ENCODE measurements at places on chromosomes 3 and 15.

DNA sequence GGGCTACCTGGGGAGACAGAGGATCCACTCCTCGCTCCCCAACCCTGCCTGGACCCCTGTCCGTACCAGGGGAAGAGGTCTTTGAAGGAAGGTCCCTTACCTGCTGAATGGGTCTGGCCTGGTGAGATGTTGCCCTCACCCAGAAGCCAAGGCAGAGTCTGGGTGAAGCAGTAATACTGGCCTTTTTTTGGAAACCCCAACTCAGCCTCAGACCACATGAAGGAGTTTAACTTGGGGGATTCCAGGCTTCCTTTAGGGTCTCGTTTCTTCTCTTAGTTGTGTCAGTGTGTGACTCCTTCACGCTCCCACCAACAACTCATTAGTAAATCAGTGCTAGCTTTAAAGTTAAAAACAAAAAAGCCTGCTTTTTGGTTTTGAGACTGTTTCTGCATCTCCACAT, 45.6 kb downstream of the RTP1 start:
- no peak for DNase-seq

DNA sequence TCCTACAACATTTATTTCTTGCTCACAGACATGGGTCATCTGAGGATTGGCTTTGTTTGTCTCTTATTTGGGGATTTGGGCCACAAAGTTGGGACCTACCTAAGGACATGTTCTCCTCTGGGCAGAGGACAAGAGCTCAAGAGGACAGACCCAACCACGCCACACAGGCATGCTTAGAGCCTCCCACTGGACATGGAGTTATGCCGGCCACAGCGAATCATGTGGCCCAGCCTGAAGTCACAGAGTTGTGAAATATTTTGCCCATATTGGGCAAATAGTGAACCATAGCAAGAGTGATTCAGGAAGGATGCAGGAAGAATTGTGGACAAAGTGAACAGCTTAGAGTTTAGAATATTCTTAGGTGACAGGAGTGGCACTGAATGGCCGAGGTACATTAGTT, 9.9 kb downstream of the TRAK1 start:
- no peak for DNase-seq

DNA sequence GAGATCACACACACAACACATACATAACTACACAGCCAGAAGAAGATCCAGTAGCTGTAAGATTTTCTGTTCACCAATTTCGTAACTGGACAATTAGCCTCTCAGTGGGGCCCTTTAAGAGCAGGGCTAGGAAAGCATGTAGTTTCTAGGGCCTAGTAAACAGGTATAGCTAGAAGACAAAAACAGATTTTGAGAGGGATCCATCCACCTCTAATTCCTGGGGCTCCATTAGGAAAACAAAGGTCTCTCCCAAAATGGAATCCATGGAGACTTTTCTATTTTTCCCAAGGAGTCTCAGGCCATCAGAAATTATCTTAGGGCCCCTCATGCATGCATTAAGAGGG, 10.5 kb downstream of the KIF15 start:
- DNase-seq, result no peak

DNA sequence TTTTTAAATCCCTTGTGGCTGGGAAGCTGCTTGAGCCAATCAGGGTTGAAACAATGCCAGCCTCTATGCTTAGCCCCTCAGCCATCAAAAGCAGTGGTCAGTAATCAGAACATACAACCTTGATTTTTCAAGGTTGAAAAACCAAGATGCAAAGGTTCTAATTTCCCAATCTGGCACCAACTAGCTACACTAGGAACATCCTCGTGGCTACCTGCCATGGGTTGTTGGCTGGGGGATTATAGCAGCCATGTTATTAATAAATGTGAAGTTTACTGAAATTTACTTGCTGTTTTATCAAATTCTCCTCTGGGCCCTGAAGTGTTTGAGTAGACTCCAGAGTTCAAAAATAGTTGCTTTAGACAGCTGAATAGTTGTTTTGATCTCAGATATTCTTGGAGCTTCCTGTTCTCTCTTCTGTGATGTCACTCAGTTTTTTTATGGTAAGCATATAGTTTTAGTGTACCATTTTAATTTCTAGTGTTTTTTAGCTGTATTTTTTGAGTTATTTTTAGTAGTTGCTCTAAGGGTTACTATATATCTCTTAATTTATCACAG, 31.9 kb downstream of the PCCB start:
- no peak for DNase-seq

GRCh38 chr3:18099611-18100010, 325.5 kb downstream of the SATB1 start:
- no peak for DNase-seq

DNA sequence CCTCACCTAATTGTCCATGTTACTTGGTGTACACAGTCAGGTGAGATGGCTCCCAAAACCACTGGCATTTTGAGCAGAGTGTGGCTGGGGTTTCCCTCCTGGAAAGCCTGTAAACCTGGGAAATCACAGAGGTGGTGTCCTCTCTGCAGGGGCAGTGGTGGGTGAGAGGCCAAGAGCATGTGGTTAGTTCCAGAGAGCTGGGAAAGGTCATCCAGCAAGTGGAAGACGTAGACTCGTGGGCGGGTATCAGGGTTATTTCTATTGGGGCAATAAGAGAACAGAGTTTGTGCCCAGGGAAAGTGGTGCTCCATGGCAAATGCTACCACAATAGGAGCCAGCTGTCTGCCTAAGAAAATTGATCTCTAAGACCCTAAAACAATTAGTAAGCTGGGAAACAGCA, 44.6 kb upstream of the LIMD1 start:
- no peak for DNase-seq

DNA sequence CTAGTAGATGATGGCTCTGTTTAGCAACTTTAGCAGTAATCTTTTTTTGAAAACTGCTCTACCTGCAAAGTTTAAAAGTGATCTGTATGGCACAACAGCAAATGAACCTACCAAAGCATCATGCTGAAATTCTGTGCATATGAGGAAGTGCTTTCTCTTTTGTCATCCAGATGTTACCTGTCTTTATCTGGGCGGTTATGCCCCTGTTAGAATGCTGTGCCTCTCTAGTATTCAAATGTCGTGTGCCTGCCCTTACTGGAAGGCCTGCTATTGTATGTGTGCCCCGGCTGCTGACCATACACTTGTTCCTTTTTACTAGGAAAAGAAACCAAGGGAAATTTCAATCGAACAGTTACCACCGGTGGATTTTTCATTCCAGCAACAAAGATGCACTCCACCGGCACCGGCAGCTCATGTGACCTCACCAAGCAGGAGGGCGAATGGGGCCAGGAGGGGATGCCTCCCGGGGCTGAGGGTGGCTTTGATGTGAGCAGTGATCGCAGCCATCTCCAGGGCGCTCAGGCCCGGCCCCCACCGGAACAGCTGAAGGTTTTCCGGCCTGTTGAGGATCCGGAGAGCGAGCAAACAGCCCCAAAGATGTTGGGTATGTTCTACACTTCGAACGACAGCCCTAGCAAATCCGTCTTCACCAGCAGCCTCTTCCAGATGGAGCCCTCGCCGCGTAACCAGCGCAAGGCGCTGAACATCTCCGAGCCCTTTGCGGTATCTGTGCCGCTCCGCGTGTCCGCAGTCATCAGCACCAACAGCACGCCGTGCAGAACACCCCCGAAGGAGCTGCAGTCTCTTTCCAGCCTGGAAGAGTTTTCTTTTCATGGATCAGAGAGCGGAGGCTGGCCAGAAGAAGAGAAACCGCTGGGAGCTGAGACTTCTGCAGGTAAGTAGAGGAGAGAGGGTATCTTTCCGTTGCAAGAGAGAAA, 61.6 kb downstream of the TMEM39A start:
- no peak for DNase-seq

DNA sequence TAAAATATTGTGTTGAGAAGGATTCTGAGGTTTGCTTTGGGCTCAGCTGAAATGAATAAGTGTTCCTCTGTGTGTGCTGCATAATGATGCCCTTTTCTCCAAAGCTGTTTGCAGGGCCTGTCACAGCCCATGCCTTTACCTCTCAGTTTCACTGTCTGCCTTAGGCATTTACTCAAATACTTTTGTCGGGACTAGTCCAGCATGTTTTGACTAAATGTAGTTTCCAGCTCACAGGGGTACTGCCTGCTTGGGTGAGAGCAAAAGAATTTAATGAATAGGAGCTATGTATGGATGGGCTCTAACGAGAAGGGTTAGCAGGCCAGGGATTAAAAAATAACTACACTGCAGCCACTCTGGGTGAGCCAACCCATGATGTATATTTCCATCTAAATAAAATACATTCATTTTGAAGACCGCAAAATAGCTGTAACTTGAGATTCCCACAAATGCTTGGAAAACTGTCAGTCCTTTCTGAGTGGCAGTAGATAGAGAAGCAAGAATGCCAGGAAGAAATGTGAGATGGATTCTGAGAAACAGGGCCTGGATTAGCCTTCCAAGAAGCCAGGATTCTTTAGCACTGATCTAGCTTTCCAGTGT, 549.2 kb upstream of the TBL1XR1 start:
- no peak for DNase-seq

- DNase-seq, result peak; percentile 38
These were observed 424 bp downstream of the EAF2 start for GRCh38 chr3:121835465-121835801.

DNA sequence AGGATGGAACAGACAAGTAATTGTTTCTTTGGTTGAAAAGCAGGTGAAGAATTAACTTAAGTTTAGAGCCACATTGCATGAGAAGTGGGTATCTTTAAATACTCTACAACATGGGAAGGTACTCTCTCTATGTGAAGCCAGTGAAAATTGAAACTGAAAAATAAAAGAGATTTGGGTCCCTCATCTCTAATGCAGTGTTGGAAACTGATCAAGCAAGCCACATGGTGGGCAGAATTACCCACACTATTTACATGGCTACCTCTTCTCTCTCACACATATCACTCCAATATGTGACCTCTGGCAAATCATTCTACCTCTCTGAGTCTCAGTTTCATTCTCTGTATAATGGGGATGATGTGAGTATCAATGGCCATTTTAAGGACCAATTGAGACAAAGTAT, 339.0 kb downstream of the IL5RA start:
- DNase-seq, result no peak

GRCh38 chr3:62935793-62936192, 60.6 kb upstream of the CADPS start:
- DNase-seq, result no peak

DNA sequence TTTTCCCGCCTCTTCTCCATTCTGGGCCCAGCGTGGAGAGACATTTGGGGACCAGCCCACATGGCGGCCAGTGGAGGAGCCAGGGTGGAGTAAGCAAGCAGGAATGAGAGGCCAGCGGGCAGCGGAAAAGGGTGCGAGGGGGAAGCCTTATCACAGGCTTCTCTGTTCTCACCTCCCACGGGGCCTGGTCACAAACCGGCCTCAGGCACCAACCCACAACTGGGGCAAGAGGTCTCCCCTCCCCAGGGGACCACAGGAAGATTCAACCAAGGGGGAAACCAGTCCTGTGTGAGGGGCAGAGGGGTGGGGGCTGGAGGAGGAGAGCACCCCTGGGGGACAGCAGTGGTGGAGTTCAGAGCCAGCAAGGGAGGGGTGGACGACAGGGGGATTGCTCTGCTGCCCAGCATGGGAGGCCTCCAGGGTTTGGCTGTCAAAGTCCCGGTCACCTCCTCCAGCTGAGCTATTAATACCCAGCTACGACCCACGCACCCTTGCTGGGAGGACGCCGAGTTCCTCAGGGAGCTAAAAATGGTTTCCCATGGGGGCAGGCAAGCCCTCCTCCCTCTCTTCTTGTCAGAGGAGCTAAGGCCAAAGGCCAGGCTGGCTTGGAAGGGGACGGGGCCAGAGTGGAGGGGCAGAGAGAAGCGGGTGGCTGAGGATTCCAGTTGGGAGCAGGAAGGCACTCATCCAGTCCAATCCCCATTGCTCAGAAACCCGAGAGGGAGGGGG, 23.8 kb upstream of the RPL29 start:
- no peak for DNase-seq

GRCh38 chr3:65342084-65342683, 654.4 kb upstream of the ADAMTS9 start:
- peak; percentile 44 for DNase-seq

DNA sequence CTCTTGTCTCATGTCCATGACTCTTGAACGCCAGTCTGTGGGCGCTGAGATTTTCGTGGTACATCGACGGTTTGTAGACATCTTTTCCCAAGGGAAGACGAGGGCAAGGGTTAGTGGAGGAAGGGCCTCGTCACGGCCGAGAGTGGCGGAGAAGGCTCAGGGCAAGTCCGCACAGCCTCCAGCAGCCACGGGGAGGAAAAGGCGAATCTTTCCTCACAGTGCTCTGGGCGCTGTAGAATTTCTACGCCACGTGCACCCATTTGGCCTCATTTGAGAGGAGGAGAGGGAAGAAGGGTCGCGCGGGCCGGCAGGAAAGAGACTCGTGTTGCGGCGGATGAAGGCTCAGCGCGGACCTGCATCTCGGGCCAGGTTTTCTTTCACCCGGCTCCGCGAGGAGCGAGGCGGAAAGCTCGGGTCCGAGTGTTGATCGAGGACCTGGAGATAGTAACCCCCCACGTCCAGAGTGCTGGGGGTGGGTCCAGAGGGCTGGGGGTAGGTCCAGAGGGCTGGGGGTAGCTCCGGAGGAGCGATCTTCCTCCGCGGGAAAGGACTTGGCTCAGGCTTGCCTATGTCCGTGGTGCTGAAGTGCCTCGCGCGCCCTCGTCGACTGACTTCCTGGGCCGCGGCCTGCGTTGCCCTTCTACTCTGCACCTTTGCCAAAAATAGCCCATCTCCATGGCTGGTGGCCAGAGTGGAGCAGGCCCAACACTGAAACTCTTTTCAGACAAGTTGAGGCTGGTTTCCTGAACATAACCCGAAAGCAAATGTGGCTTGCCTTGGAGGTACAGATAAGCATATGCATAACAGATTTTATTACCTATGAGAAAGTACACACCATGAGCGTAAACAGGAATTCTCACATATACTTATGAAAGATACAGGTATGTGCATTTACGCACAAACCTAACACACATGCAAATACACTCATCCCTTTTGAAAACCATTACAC, 1.1 kb downstream of the SLC35G2 start:
- DNase-seq, result peak; percentile 24

GRCh38 chr3:111668888-111669488, 73.8 kb upstream of the ZBED2 start:
- peak; percentile 71 for DNase-seq

GRCh38 chr15:76756381-76756780, 148.8 kb downstream of the SCAPER start:
- no peak for DNase-seq

- no peak for DNase-seq
These were observed 256.3 kb downstream of the CPNE4 start for GRCh38 chr3:131778526-131778925.

DNA sequence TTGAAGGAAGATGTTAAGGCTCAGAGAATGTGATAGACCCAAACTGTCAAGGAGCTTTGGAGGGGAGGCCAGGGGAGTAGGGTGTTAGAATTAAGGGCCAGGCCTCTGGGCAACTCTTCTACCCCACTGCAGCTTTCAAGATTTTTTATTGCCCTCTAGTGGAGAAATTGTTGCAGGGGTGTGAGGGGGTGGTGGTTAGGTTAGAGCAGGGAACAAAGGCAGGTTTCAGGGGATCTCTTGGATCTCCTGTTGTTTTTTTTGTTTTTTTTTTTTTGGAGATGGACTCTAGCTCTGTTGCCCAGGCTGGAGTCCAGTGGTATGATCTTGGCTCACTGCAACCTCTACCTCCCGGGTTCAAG, 1.4 kb upstream of the SEC13 start:
- peak; percentile 63 for DNase-seq

GRCh38 chr15:84949043-84949442, 32.6 kb upstream of the PDE8A start:
- DNase-seq, result no peak

GRCh38 chr3:179247289-179248015, 3.5 kb downstream of the KCNMB3 start:
- no peak for DNase-seq

All from activated CD4-positive, alpha-beta T cell treated with anti-CD3 and anti-CD28 coated beads, Interleukin-10, Interleukin-2, amounts not matched to agents 100 ng/mL and 50 ng/mL, durations not matched to agents 16 hours and 8 hours (primary cell).